CD4-positive, alpha-beta T cell treated with Interleukin-10 for 1 hour (primary cell): ENCODE measurements at places on chromosomes 7 and 10.

DNA sequence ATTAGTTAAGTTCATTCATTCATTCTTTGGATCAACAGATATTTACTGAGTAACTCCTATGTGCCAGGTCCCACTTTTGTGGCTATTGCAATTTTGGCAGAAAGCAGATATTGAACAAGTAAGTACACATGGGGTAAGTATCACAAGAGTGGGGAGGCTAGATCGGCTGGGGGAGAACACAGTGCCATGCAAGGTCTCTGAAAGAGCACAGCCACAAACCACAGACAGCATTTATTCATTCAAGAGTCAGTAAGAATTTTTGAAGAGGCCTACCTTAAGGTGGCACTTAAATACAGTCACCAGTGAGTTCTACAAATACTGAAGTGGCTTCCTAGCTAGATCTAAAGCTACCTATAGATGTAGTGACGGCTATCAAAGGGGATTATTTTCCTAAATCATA lies 304.2 kb downstream of the RNLS start:
- DNase-seq, result no peak

DNA sequence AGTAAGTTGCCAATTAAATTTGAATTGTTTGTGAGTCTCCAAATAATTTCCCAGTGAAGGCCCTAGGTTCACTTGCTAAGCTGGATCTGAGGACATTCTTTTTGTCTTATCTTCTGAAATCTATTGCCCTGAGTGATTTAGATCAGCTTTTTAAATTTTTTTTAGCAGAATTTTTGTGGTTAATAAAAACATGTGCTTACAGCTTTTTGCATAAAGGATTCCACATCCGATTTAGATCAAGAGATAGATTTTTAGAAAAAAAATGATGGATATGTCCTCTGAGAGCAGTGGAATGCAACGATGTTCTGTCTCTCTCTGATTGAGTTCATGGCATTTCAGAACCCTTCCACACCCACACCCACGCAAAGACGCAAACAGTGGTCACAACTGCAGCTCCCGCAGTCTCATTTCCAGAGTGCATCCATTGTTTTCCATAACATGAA lies 358.8 kb downstream of the SUGCT start:
- no peak for DNase-seq

GRCh38 chr7:101612885-101613515 lies 16.1 kb downstream of the MYL10 start:
- DNase-seq, result no peak

- no peak for DNase-seq
Measured at GRCh38 chr7:93159490-93159889, 11.3 kb upstream of the SAMD9L start.

GRCh38 chr10:5089865-5090264 lies 4.3 kb upstream of the AKR1C3 start:
- peak; percentile 36 for DNase-seq

DNA sequence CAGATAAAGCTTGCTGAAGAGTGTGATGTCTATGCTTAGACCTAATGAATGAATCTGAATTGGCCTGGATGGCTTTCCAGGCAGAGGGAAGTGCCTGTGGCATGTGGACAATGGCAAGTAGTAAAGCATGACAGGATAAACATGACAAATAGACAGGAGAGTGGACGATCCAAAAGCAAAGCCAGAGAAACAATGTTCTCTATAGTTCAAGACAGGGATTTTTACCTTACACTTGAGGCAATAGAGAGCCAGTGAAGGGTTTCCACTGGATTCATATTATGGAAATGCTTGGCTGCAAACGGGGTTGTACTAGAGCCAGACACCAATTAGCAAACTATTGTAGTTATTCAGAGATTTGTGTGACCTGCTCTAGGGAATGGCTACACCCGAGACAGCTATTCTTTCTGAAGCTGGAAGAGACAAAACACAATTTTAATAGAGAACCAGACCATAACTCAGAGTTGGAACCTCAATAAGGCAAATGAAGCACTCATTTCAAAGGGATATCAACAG lies 2.3 kb downstream of the AGMO start:
- DNase-seq, result no peak
